ENCODE measurements at places on chromosomes 5 and 9.

DNA sequence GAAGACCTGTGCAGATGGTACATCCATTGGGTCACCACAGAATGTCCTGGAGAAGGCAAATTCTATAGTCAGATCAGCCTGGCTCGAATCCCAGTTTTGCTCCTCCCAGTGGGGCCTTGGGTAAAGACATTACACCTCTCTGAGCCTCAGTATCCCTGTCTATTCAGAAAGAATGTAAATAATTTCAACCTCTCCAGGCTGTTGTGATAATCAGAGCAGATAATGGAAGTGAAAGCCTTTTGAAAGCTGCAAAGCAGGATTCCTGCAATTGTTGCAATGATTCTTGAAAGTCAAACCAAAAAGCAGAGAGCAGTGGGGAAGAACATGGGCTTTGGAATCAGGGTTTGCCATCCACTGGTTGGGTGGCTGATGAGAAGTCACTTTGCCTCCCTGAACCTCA is 63.2 kb downstream of the LHX2 start:
- no peaks in the 10 kb centered on the region for H3K4me1 ChIP-seq
- H3K27ac ChIP-seq, result no peak overlapping the region
- no peak overlapping the region for H3K4me3 ChIP-seq
- no peak for DNase-seq
- no peaks in the 10 kb centered on the region for H3K36me3 ChIP-seq

- H3K36me3 ChIP-seq, result no peaks in the 10 kb centered on the region
- peaks cover 45% of the 10 kb centered on the region for H3K27me3 ChIP-seq
- no peak for DNase-seq
- peaks cover 13% of the 10 kb centered on the region for H3K4me1 ChIP-seq
These were observed 5.0 kb downstream of the LOX start for GRCh38 chr5:122073018-122073417.

DNA sequence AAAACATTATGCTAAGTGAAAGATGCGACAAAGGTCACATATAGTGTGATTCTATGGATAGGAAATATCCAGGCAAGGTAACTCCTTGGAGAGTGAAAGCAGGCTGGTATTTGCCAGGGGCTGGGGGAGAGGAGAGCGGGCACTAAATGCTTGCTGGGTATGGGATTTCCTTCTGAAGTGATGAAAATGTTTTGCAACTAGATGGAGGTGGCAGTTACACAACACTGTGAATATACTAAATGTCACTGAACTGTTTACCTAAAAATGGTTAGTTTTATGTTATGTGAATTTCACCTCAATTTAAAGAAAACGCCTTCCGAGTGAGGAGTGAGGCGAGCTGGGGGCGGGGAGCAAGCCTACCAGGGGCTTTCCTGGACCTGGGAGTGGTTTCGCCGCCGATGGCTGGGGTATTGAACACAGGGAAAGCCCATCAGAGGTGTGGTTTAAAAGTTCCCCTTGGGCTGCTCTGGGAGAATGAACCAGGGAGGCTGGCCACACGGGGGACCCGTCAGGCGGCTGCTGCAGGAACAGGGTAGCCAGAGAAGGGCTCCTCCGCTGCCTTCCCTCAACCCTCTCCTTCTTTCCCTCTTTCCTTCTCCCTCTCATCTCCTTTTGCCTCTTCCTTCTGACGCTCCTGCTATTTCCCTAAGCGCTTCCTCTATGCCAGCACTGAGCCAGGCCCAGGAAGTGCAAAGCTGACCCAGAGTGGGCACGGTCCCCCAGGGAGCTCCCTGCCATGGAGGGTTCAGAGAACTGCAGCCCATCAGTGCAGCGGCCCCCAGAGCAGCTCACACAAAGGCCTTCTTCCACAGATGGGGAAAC is 4.9 kb downstream of the AKNA start:
- H3K27me3 ChIP-seq, result peaks cover 3% of the 10 kb centered on the region
- H3K4me1 ChIP-seq, result peaks cover 59% of the 10 kb centered on the region
- H3K36me3 ChIP-seq, result peaks cover 89% of the 10 kb centered on the region
- DNase-seq, result peak; percentile 87
- peak overlapping the region; percentile 99 for H3K27ac ChIP-seq

DNA sequence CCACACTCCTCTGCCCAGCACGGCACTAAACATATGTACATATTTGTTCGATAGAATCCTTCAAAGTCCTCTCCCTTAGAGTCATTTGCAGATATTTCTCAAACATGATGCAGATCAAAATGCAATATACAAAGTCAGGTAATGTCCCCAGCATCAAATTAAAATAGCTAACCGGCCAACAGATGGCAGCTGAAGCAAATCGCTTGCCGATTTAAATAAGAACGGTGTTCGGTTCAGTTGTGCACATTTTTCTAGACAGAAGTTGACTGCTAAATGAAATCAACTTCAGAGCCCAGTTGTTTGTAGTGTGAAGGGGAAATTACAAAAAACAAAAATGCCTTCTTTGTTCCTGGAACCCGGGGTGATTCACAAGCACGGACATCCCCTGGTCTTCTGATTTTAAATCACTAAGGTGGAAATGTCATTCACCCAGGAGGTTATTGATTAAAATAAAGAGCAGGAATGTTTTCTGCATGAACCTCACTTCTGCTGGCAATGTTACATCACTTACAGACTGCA is 219.2 kb downstream of the EBF1 start:
- no peak for DNase-seq
- H3K36me3 ChIP-seq, result no peaks in the 10 kb centered on the region
- H3K27me3 ChIP-seq, result peaks cover 7% of the 10 kb centered on the region
- peaks cover 10% of the 10 kb centered on the region for H3K4me1 ChIP-seq
- peak overlapping the region; percentile 52 for H3K27ac ChIP-seq

DNA sequence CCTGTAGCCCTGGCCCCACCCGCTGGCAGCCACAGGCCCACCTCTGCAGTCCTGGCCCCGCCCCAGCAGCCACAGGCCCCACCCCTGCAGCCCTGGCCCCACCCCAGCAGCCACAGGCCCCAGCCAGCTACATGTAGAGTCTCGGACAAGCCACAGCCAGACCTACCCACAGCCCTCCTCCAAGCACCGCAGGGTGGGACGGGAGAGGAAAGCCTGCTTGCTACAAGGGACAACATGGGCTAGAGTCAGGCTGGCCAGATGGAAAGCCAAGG is 49.5 kb upstream of the SARDH start:
- no peak overlapping the region for H3K4me3 ChIP-seq
- H3K27me3 ChIP-seq, result peaks cover 15% of the 10 kb centered on the region
- H3K36me3 ChIP-seq, result no peaks in the 10 kb centered on the region
- no peak overlapping the region for H3K27ac ChIP-seq
- H3K4me1 ChIP-seq, result peaks cover 1% of the 10 kb centered on the region

DNA sequence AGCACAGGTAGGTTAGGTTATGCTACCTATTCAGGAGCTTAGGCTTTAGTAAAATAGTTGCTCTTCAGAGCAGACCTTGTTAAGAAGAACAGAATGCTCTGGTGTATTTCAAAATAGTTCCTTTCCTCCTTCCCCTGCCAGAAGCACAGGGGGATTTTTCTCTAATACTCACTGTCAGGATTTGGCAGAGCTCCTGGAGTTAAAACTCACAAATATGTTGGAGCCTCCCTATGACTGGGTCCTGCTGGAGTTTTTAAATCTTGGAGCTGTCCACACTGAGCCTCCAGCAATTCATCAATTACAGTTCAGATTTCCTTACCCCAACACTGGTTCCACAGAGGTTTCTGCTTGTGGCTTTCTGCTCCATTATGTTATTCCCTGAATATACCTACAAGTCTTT is 1233.8 kb upstream of the WWC1 start:
- H3K4me3 ChIP-seq, result no peak overlapping the region
- H3K27ac ChIP-seq, result no peak overlapping the region
- H3K27me3 ChIP-seq, result no peaks in the 10 kb centered on the region
- H3K4me1 ChIP-seq, result no peaks in the 10 kb centered on the region
- DNase-seq, result no peak

- H3K4me1 ChIP-seq, result peaks cover 15% of the 10 kb centered on the region
- H3K27me3 ChIP-seq, result no peaks in the 10 kb centered on the region
- no peak overlapping the region for H3K27ac ChIP-seq
- H3K4me3 ChIP-seq, result no peak overlapping the region
These were observed 20.4 kb downstream of the AUH start for GRCh38 chr9:91341258-91341746.

GRCh38 chr9:85432599-85432998 is 309.2 kb downstream of the AGTPBP1 start:
- no peaks in the 10 kb centered on the region for H3K36me3 ChIP-seq
- no peak overlapping the region for H3K27ac ChIP-seq
- H3K4me1 ChIP-seq, result no peaks in the 10 kb centered on the region
- no peak overlapping the region for H3K4me3 ChIP-seq

DNA sequence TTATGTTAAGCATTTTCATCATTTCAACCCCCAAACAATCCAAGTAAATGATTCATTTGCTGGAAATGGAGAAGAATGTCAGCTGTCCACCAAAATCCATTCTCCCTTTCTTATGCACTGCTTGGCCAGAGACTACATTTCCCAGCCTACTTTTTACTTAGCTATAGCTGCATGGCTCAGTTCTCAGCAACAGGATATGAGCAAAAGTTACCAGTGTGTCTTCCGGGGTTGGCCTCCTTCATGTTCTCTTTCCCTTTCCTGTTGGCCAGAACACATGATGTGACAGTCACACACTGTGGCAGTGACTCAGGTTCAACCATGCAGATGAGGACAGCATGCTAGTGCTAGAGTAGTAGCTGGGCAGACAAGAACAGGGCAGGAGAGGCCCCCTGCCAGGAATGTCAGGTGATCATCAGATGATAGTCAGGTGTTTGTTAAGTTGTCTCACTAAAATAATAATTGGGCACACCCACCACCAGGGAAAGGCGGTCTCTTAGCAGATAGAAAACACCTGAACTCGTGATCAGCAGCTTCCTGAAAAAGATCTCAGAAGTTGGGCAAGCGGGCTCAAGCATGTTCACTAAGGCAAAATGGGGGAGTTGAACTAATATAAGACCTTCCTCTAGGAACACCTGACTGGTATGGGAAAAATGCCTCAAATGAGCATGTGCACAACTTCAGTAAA is 12.2 kb downstream of the GPR150 start:
- H3K27ac ChIP-seq, result peak overlapping the region; percentile 99
- H3K4me3 ChIP-seq, result peak overlapping the region; percentile 40
- DNase-seq, result peak; percentile 67
- H3K27me3 ChIP-seq, result no peaks in the 10 kb centered on the region

DNA sequence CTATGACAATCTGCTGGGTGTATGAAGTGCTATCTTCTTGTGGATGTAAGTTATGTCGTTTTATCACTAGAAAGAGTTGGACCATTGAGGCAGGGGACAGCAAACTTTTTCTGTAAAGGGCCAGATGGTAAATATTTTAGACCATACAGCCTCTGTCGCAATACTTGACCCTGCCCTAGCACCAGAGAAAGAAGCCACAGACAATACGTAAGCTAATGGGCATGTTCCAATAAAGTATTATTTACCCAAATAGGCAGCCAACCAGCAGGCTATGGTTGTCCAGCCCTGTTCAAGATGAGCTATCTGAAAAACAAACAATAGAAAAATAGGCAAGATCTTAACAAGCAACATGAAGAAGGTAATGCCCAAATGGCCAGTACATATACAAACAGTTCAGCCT is 36.4 kb downstream of the MTX3 start:
- H3K4me1 ChIP-seq, result no peaks in the 10 kb centered on the region
- no peak for DNase-seq
- H3K36me3 ChIP-seq, result no peaks in the 10 kb centered on the region
- H3K27ac ChIP-seq, result no peak overlapping the region
- no peaks in the 10 kb centered on the region for H3K27me3 ChIP-seq

- peaks cover 33% of the 10 kb centered on the region for H3K4me1 ChIP-seq
- peaks cover 50% of the 10 kb centered on the region for H3K27me3 ChIP-seq
- H3K4me3 ChIP-seq, result peak overlapping the region; percentile 74
- no peak for DNase-seq
- H3K36me3 ChIP-seq, result peaks cover 4% of the 10 kb centered on the region
These were observed 18.5 kb upstream of the FER start for GRCh38 chr5:108729242-108729615.

GRCh38 chr9:32255026-32255425 is 129.4 kb upstream of the ACO1 start:
- H3K4me1 ChIP-seq, result no peaks in the 10 kb centered on the region
- H3K4me3 ChIP-seq, result no peak overlapping the region
- no peak overlapping the region for H3K27ac ChIP-seq

GRCh38 chr9:113154471-113154870 is 3.7 kb downstream of the SLC31A2 start:
- DNase-seq, result no peak
- H3K4me1 ChIP-seq, result peaks cover 33% of the 10 kb centered on the region
- no peak overlapping the region for H3K4me3 ChIP-seq
- H3K27ac ChIP-seq, result no peak overlapping the region
- peaks cover 3% of the 10 kb centered on the region for H3K27me3 ChIP-seq

DNA sequence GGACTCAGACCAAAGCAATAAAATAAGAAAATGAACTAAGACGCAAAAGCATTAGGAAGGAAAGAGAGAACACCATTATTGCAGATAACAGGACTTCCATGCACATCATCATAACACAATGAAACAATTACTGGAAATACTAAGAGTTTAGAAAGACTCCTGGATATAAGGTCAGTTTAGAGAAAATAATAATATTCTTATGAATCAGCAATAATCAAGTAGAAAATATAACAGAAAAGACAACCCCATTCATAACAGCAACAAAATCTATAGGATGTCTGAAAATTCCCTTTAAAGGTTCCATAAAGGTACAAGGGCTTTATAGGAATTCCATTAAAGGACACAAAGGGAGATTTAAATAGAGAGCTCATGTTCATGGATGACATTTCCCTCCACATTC is 73.0 kb downstream of the SPTLC1 start:
- H3K4me3 ChIP-seq, result no peak overlapping the region
- H3K27ac ChIP-seq, result no peak overlapping the region
- H3K27me3 ChIP-seq, result no peaks in the 10 kb centered on the region
- no peaks in the 10 kb centered on the region for H3K4me1 ChIP-seq
- DNase-seq, result no peak

GRCh38 chr5:86570427-86571083 is 47.2 kb upstream of the COX7C start:
- no peaks in the 10 kb centered on the region for H3K36me3 ChIP-seq
- no peaks in the 10 kb centered on the region for H3K4me1 ChIP-seq
- no peak overlapping the region for H3K27ac ChIP-seq
- no peak for DNase-seq
- H3K27me3 ChIP-seq, result no peaks in the 10 kb centered on the region
- H3K4me3 ChIP-seq, result no peak overlapping the region

DNA sequence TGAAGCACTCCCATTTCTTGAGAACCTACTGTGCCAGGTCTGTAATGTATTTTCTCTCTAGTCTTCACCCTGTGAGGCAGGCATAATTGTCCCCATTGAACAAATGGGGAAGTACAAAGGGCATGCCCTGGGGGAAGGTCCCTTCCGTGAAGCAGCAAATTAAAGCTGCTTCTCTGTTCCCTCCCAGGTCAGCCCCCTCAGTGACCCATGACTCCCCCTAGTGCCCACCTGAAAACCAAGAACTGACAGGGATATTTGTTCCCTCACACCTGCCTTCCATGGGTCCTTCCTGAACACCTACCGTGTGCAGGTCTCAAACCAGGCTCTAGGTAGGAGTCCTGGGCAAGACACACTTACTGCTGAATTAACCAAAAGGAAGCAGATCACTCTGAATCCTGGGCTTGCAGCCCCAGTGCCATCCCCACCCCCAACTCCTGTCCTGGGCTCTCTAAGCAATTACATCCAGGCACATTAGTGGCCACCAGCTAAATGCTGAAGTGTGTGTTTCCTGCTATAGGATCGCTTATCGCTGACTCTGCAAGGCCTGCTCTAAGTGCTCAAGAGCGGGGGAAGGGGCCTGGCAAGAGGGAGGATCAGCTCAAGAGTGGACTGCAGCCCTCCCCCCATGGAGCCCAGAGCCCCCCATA is 254.8 kb downstream of the CDK5RAP2 start:
- no peaks in the 10 kb centered on the region for H3K36me3 ChIP-seq
- DNase-seq, result no peak

All from activated naive CD8-positive, alpha-beta T cell treated with anti-CD3 and anti-CD28 coated beads for 36 hours (primary cell).